ENCODE measurements at places on chromosomes 2 and 18.

DNA sequence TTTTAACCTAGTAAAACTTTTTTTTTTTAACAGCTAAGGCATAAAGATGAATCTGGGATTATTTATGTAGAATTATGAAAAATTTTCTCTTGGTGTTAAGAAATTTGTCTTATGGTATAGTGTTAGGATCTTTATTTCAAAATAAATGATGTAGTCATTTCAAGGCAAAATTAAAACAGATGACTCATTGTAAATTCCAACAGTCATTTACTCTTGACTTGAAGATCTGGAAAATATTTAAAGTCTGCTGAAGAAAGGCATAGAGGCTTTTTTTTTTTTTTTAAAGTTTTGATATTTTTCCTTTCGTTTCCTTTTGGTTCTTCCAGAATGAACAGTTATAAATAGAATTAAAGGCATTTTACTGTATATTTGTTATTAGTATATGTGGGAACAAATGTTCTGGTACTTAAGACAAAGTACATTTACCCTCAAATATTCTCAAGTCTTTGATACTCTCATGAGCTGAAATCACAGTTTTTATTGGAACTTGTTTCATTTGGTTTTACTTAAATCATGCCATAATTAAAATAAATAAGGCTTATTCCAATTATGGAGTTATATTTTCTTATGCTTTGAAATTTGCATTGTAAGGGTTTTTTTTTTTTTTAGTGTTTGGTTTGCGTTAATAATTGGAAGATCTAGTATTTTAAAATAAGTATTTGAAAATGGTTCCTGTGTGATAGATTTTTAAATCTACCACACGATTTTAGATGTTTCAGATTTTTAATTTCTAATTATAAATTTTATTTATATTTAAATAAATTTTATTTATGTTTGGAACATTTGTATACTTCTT is 29.9 kb downstream of the GLS start:
- DNase-seq = no peak

- no peak for DNase-seq
Measured at GRCh38 chr18:53417003-53417402, 807.5 kb downstream of the MBD2 start.

DNA sequence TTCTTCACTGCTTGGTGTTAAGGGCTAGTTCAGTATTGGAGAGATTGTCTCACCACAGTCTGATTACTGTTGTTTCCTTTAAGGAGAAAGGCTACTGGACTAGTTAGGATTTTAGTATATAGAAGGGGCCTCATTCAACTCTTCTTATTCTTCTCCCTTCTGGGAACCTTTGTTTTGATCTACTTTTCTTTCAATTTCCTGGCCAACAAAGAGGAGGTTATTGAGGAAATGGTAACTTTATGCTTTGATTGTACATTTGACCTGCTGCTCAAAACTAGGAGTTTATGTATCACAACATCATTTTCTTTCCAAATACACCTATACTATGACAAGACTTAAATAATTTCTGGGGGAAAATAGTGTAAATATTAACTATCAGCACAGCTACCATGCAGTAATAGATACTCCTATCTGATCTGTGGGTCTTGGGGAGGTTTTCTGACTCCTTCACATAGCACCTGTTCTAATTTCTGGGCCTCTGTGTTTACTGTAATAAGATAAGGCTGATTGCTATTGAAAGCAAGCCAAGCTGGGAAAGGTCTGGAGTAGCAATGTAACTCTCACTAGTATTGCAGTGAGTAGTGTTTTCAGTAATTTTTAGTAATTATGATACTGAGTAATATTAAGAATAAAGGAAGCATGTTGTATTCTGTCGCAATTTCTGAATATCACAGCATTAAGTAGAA is 395.3 kb downstream of the NUP35 start:
- peak; percentile 7 for DNase-seq

- DNase-seq = no peak
Measured at GRCh38 chr2:101731221-101732054, 33.9 kb downstream of the MAP4K4 start.

DNA sequence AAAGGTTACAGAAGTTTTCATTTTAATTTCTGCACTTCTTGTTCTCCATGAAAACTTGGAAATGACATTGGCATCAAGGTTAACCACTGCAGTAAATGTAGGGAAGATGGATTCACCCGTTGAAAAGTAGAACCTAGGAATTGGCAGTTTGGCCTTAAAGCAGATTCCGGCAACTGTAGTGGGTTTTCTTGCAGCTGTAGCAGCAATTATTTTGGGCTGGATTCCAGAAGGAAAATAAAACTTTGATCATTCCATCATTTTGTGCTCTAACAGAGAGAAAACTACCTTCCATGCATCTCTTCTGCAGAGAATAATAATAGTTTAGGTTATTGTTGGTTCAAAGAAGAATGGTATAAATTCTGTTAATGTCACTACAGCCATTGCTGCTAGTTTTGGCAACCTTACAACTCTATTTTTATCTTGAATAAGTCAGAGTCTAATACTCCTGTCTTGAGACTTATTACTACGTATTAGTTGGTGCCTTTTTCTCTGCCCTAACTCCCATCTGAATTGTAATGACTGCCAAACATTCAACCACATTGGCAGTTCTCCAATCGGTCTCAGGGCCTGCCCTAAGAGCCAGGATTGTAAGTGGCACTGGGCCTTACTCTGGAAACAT is 178.1 kb upstream of the PIEZO2 start:
- no peak for DNase-seq

DNA sequence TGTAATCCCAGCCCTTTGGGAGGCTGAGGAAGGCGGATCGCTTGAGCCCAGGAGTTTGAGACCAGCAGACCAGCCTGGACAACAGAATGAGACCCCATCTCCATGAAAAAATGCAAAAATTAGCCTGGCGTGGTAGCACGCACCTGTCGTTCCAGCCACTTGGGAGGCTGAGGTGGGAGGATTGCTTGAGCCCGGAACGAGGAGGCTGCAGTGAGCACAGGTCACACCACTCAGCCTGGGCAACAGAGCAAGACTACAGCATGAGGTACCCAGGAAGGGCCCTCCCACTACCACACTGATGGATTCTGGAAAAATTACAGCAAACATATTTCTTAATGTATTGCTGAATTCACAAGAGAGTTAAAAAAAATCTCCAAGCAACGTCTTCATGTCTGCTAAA is 56.3 kb upstream of the HPCAL1 start:
- no peak for DNase-seq

DNA sequence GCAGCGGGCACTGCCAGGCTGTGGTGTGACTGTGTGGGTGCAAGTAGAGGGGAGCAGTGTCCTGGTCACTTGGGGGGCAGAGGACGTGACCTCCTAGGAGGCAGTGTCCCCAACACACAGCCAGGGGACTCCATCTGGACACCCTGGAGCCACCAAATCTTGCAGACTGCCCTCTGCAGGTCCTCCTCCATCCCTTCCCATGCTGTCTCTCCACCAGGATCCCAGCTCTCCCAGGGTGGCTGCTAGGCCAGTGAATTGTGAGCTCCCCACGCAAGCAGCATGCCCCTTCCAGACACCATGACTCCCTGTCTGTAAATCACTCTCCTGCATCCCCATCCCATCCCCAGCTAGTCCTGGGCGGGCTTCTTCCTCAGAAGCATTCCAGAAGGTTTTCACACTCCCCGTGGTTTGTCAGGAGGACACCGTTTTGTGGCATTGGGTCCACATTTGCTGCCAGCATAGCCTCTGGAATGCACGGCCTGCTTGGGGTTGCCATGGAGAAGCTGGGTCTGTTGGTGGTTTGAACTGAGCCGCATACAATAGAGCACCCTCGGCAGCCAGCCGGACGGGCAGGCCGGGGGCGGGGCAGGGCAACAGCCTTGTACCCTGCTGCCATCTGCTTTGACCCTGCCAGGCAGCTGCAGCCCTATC is 210.7 kb downstream of the KLHL29 start:
- peak; percentile 77 for DNase-seq

- no peak for DNase-seq
Measured at GRCh38 chr18:49394191-49394590, 66.3 kb downstream of the DYM start.

DNA sequence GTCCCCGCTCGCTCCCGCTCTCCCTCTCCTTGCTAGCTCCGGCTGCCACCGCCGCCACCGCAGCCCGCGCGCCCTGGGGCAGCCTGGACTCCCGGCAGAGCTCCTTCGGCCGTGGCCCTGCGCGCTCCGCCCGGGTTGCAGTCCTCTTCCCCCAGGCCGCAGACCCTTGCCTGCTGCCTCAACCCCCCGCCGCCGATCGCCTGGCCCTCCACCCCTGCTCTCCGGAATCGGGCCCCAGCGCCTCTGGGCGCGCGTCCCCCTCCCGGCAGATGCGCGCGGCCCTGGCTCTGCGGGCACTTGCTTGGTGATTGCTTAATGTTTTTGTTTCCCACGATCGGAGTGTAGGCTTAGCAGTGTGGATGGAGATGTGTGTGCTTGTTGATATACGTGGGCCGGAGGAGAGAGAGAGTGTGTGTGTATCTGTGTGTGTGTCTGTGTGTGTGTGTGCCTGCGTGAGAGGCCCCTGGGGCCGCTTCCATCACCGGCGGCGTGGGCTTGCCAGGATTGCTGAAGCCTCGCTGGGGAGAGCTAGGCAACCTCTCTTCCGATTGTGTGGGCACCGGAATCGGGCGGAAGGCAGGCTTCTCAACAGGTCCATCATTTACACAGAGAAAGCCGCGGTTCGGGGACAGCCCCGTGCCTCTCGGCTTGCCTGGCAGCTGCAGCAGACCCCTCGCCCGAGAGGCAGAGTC is 877 bp downstream of the INHBB start:
- peak; percentile 52 for DNase-seq

DNA sequence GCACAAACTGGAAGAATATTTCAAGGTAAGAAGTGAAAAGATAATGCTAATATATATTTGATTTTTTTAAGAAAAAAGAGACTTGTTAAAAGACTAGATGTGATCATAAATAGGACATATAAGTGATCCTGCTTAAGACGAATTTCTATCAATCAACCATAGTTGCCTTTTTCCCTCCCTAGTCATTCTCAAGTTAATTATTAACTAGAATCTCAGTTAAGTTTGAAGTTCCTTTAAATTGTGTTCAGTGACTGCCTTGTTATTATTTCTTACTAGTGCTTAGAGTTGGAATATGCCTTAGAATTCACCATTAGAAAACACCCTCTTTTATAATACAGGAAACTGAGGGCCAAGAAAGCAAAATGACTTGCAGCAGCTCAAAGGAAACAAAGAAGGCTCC is 141.5 kb upstream of the SP5 start:
- no peak for DNase-seq

DNA sequence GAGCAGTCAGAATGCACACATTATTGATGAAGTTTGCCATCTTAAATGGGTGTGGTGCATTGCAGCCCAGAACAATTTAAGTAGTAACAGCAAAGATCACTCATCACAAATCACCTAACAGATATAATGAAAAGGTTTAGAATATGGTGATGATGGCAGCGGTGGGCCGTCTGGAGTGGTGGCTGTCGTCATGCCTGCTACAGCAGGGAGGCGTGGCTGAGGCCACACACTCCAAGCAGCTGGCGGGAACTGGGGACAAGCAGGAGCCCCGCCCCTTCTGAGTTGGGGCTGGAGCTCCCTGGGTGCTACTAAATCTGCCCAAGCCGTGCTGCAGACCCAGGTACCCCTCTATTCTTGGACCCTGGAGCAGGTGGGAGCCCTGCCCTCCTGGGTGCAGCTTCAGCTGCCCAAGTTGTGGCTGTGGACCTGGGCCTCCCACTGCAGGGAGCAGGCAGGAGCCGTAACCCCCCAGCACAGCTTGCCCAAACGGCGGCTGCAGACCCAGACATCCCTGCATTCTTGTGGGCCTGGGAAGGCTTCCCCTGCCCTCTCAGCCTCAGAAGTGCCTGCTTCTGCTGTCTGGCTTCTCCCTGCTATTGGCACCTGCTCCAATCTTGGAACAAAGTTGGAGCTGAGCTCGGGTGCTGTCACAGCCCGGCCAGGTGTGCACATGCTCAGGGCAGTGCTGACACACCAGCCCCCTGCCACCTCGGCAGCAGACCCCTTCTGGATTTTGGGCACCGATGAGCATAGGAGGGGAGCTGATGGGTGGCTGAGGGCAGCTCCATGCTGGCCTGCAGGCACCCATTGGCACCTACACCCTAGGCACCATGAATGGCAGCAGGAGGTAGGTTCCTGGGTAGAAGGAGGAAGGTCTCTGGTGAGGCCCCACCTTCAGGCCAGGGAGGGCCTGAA is 149.3 kb downstream of the EHBP1 start:
- no peak for DNase-seq

- DNase-seq = no peak
Measured at GRCh38 chr18:70385474-70385873, 96.6 kb downstream of the SOCS6 start.

GRCh38 chr2:16620590-16620989 is 45.0 kb downstream of the CYRIA start:
- no peak for DNase-seq

DNA sequence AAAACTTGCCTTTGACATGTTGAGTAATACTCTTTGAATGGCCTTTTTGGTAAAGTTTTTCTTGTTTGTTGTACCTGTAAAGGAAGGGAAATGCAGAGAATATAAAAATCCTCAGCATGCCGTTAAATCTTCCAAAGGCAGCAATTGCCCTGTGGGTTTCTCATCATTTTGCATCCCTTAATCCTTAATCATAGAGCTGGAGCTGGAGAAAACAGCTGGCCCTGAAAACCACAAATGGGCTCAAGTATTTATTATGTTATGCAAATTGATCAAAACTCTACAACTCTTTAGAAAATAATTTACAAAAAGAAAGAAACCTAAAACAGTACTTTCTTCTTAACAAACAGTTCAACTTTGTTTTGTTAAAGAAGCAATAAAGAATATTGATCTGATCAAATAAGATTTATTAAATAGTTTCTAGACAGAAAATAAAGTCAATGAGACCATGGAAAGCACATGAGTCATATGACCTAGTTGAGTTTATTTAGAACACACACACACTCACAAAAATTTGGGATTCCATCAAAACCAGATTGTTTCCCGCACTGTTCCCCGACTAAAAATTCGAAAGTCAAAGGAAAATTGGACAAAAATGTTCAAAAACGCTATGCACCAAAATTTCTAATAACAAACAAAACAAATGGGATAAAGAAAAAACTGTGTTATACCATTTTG is 309.0 kb downstream of the GULP1 start:
- no peak for DNase-seq

DNA sequence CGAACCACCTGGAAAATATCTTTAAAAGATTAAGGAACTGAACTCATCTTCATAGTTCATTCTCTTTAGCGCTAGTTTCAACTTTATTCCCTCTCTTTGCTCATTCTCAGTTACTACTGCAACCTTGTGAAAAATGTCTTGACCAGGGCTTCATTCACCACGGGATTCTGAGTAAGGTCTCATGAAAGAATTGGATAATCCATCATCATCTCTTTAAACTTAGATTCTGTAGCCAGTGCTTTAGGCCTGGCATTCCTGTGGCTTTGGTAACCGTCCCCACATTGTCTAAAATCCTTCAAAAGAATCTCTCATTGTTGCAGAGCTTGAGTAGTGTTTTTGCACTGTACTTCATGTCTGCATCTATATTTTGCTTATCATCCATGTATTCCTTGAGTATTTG is 229.5 kb downstream of the ETAA1 start:
- no peak for DNase-seq

DNA sequence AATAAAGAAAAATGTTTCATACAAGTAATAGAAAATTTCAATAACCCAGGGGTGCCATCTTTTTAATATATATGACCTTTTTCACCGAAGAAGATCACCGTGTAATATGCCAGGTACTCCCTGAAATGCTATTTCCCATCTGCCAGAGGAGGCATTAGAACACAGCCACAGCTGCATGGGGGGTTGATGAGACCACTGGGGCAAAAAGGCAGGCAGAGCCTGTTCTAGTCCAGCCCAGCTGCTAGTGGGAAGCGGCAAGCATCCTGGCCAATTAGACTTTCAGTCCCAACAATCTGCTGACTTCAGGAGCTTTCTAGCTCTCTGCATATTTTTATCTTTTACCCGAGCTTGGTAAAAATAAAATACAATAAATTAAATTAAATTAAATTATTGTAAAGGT is 362.6 kb downstream of the RIT2 start:
- no peak for DNase-seq
